CD4-positive, alpha-beta T cell (primary cell): ENCODE measurements at places on chromosomes 3 and 15.

DNA sequence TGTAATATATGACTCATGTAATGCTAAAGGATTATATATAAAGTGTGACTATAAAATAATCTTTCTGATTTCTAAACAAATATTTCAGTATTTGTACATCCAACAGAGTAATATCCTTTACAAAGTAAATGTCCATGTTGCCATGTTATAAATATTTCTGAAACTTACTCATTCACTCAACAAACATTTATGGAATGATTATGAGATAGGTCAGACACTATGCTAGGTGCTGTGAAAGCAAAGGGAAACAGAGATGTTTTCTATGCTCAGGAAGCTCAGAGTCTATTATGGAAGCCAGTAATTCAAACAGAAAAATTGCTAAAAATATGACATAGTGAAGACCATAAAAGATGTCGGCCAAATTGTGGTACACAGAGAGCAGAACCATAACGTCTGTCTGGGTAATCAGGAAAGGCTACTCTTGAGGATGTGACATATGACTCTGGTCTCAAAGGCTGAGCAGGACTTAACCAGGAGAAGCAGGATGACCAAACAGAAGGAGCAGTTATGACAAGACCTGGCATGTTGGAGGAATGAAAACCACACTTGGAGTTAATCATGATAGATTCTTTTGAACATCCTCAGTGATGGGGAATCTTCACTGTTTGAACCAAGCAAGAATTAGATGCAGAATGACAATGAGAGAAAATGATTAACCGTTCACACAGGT, 39.0 kb upstream of the MYO5C start:
- DNase-seq = no peak

GRCh38 chr15:78052001-78052401, 25.5 kb downstream of the TBC1D2B start:
- DNase-seq = peak; percentile 52

DNA sequence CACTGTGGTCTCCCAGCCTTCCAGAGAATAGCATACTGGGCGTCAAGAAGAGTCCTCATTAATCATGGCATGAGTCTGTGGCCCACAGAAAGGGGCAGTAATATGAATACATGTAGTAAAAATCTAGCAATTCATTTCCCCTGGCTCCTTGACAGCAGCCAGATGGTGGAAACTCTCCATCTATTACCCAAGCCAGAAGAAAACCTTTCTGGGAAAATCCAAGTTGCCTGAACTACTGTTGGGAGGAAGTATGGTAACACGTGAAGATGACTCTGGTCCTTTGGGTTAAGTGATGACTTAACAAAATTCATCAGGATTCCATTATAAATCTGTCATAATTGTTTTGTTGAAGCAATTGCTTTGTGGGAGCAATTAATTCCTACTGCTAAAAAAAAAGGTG, 530.5 kb downstream of the FHIT start:
- no peak for DNase-seq

GRCh38 chr3:18761530-18761929, 336.4 kb upstream of the SATB1 start:
- no peak for DNase-seq

DNA sequence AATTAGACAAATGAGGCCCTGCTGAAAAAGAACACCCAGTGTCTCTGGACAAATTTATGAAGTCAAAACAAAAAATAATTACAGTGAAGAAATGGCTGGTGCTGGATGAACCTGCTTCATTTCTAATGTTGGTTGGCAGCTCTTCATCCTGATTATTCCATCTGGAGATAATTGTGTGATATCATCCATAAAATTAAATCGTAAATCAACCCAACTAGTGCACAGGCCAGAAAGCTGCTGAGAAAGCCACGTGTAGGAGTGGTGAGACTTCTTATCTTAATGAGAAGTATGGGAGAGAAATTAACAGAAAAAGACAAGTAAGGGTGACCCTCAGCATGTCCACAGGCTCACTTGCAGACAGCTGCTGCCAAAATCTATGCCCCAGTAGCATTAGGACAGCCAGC, 465.2 kb upstream of the TGFBR2 start:
- DNase-seq = no peak

- no peak for DNase-seq
Observed at GRCh38 chr15:85950101-85950500, 129.6 kb upstream of the AGBL1 start.
